ENCODE measurements at places on chromosomes 3 and 15.
A peak's percentile ranks its signal among the peaks of the same experiment; 100 is the strongest.

DNA sequence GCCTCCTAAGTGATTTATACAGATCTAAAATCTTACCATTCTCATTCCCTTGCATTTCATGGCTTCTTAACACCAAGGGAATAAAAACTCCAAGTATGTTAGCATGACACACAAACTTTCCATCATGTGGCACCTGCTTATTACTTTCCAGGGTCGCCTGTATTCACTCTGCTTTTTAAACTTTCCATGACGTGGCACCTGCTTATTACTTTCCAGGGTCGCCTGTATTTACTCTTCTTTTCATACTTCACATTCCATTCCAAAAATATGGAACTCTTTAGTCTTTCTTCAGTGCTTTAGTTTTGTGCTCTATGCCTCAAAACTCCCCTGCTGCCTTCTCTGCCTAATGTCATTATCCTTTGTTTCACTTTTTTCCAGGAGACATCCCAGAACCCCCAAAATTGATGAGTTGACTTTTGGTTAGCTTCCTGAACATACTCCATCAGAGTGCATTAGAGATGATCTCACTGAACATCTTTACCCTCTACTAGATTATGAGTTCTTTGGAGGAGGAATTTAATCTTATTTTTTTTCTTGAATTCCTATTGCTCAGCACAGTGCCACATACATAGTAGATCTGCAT, 47.0 kb downstream of the CALML4 start:
- no peak for DNase-seq

- no peak for DNase-seq
Measured at GRCh38 chr3:42708611-42709151, 6.1 kb upstream of the HHATL start.

- DNase-seq = peak; percentile 11
Measured at GRCh38 chr3:11604139-11604892, 39.4 kb downstream of the VGLL4 start.

DNA sequence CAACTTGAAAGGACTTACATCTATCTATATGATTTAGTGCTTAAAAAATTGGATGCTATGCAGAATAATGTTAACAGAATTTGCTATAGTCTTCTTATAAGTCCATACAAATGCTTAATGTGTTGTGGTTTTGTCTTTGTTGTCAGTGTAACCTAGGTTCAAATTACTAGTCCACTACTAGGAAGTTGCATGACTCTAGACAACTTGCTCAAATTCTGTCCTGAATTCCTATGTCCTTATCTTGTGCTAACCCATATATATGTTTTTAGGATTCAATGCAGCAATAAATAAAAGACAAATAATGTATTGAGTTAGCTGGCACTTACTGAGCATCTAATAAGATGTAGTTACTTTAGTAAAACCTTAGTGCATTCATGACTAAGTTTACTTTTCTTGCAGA, 276.5 kb upstream of the KCNMB2 start:
- no peak for DNase-seq

DNA sequence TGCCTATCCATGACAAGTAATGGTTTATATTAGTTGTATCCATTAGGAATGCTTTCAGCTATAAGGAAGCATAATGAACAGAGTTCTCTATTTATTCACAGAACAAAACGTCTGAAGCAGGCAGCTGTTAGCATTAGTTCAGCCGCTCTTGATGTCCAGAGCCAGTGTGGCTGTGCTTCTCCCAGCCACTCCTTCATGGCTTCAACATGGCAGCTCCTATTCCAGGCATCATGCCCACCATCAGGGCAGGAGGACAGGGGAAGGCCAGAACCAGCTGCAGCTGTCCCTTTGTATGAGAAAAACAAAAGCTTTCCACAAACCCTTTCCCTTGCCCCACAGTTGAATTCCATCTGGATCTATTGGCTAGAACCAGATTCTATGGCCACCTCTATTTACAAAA, 12.9 kb upstream of the SNRK start:
- no peak for DNase-seq

All from NB4 (cell line).